ENCODE measurements at places on chromosomes 4 and X.
A peak's percentile ranks its signal among the peaks of the same experiment; 100 is the strongest.

DNA sequence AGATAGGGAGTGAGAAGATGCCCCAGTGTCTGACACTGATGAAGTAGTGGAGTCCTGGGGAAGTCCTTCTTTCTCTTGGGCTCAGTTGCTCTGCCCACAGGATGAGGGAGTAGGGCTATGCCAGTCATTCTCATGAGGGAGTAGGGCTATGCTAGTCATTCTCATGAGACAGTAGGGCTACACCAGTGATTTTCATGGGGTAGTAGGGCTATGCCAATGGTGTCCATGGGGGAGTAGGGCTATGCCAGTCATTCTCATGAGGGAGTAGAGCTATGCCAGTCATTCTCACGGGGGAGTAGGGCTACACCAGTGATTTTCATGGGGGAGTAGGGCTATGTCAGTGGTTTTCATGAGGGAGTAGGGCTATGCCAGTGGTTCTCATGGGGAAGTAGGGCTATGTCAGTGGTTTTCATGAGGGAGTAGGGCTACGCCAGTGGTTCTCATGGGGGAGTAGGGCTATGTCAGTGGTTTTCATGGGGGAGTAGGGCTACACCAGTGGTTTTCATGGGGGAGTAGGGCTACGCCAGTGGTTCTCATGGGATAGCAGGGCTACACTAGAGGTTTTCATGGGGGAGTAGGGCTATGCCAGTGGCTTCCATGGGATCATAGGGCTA lies 43.3 kb upstream of the SOD3 start:
- DNase-seq = no peak

DNA sequence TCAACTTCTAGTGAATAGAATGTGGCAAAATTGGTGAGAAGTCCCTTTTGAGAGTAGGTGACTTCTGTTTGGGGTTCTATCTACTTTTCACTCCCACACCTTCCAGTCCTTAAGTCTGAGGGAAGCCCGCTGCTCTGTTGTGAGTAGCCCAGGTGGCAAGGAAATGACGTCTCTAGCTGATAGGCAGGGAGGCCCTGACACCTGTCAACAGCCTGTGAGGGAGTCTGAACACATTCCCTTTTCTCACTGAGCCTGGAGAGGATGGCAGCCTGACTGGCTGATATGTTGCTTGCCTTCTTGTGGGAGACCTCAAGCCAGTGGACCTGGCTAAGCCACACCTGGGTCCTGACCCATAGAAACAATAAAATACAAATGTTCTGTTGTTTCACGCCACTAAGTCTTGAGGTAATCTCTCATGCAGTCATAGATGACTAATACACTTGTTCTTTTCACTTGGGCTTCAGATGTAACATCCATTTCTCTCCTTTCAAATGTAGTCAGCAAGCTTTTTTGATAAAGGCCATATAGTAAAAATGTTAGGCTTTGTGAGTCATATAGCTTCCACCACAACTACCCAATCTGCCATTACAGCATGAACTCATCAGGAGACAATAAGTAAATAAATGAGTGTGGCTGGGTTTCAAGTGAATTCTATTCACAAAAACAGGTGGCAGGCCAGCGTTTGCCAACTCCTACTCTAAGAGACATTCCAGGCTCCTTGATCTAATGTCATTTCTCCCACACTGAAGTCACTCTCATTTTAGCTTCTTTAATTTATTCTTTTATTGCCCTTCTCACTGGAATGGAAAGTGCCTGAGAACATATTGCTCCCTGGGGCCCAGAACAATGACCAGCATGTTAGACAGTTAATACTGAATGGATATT lies 265.1 kb upstream of the MAD2L1 start:
- peak; percentile 55 for DNase-seq

GRCh38 chrX:148593987-148594386 lies 93.6 kb downstream of the AFF2 start:
- DNase-seq = no peak

DNA sequence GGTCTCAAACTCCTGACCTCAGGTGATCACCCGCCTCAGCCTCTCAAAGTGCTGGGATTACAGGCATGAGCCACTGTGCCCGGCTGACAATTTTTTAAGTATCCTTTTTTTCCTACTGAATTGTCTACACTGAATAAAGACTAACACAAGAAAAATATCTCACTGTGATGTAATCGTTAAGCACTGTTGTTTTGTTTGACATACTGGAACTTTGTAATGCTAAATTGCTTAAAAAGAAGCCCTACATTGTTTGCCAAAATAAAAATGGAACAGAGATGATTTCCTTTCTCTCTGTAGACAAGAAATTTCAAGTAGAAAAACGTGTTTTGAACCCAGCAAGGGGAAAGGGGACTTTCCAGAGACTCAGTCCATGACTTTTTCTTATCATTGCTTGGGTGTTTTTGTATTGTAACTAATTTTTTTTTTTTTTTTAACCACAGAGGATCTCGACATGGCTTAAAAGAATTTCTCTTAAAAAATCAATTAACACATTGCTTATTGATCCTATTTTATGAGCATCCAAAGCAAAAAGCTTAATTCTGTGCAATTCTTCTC lies 74.9 kb downstream of the TMEM156 start:
- no peak for DNase-seq

GRCh38 chrX:104310657-104311254 lies 56.0 kb upstream of the ESX1 start:
- no peak for DNase-seq

GRCh38 chr4:144739511-144740033 lies 93.6 kb downstream of the HHIP start:
- DNase-seq = no peak
